ENCODE measurements at places on chromosomes 2 and 18.

DNA sequence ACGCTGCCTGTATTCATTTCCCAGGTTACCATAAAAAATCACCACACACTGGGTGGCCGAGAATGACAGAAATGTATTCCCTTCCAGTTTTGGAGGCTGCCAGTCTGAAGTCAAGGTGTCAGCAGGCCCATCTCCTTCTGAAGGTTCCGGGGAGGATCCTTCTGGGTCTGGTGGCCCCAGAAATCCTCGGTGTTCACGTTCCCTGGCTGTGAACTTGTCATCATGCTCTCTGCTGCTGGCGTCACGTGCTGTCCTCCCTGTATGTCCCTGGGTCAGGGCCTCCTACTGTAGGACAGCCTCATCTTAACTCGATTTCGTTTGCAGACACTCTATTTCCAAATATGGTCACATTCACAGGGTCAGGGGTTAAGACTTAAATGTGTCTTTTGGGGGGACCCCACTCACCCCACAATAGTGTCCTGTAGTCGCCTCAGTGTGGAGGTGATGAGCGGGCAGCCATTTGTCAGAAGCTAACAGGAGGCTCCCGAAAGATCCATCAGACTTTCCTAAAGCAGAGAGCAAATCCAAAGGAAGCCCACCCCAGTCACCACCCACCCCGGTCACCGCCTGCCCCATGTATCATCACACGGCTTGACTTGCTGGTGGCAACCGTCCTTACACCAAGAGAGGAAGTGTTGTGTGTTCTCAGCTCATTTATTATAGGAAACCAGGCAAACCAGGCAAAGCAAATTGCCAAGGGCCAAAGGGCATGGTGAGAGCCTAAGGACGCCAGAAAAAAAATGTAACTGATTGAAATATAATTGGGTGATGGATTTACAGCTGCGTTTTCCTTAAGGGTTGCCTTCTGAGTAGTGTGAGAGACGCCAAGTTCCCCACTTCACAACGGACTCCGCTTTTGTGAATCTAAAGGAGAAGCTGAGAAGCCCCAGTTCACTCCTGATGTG lies 148.8 kb upstream of the ZNF236 start:
- DNase-seq: no peak

- peak; percentile 78 for DNase-seq
Measured at GRCh38 chr18:72436401-72436800, 107.7 kb downstream of the CBLN2 start.

DNA sequence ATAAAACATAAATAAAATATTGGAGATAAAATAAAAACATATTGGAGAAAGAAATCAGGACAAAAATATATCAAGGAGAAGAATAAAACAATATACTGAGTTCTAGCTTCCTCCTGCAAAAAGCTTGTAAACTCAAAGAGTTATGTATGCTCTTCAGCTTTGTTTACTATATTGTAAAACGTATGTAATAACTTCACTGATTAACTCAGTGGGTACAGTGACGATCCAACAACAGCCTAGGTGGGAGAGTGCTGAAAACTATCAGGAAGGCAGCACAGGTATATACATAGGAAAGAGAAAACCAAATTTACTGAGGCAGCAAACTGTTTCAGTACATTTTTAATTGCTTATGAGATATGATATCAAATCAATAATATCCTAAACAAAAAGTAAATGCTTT lies 8.3 kb downstream of the DSC2 start:
- no peak for DNase-seq

DNA sequence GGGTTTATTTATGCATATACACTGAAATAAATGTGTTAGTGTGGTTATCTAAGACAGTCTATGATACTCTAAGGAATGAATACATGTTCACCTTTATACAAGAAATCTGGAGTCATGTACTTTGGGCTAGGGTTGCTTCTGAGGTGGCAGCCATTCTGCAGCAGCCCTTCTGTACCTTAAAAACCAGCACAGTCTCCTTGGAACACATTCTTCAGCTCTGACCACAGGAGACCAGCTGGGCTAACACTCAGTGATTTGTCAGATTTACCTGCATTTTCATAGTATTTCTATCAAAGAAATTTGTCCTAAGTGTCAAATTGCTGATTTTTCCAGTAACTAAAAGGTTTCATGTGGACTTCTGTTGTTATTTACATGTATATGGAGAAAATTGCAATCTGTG lies 167.7 kb downstream of the CAMKMT start:
- DNase-seq: no peak

GRCh38 chr2:183250472-183250871 lies 126.2 kb downstream of the NUP35 start:
- DNase-seq: no peak

DNA sequence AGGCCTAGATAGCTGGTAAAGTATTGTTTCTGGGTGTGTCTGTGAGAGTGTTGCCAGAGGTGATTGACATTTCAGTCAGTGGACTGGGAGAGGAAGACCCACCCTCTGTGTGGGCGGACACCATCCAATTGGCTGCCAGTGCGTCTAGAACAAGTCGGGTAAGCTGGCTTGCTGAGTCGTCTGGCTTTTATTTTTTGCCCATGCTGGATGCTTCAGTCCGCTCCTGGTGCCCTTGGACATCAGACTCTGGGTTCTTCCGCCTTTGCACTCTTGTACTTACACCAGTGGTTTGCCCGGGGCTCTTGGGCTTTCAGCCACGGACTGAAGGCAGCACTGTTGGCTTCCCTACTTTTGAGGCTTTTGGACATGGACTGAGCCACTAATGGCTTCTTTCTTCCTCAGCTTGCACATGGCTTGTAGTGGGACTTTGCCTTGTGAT lies 24.3 kb downstream of the DIS3L2 start:
- DNase-seq: no peak

- DNase-seq: peak; percentile 4
Measured at GRCh38 chr2:39778233-39778632, 825 bp downstream of the THUMPD2 start.

DNA sequence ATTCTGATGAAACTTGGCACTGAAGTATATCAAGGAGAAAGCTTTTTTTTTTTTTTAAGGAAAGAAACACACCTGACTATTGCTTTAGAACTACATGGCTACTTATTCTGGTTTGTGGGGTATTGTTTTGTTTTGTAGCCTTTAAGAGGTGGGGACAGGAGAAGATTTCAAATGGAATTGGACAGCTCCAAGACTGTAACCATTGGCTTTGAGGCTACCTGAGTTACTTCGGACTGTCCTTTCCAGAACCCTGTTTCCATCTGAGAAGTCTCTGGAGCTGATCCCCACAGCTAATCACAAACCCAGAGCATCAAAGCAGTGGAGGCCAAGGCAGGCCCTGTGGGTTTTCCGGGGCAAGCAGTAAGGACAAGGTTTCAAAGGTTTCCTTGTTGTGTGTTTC lies 4.7 kb downstream of the CDC42EP3 start:
- no peak for DNase-seq

GRCh38 chr2:27115519-27115918 lies 3.4 kb downstream of the CGREF1 start:
- DNase-seq: no peak

DNA sequence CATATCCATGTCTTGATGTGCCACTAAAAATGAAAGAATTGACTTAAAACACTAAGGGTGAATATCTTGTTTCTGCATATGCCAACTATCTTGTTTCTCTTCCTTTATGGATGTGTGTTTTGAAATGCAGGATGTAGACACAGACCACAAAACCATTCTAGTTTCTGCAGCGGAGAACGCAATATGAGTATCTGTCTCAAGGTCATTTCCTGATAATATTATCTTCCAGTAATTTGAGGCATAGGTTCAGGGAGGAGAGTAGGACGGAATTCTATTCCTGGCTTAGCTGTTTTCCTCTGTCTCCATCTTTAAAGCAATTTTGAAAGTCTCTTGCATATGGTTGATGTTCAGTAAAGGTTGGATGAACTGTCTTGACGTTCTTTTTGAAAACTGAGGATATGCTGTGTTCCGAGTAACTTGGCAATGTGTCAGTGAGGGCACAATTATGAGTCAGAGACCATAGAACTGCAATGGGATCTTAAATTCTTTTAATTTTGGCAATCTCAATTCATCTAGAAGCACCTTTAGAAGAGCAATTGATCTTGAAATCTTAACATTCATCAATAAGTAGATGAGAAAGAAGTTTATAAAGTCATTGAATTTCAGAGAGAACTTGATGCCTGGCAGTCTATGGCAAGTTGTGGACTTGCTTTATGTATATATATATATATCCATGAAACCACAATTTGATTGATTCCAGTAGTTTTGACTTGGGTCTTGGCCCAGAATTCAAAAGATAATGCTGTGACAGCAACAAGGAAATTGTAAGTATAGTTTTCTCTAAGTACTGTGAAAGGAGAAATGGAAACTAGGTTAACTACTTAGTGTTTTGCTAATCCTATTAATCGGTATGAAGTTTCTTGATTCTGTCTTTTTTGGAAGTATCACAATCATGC lies 24.8 kb downstream of the RAB27B start:
- DNase-seq: no peak

DNA sequence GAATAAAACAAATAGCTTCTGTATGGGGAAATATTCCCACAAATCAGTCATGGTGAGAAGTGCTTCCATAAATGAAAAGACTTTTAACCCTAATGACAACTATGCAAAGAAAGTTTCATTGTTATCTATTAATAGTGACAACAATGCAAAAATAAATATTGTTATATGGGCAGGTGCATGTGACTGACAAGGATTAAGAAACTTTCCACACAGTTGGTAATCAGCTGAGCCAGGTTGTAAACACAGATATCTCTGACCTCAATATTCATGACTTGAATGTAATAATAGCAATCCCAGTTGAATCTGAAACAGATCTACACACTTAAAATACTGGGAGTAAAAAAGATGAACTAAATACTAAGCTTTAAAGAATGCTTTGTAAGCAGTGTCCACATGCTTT lies 517.0 kb upstream of the SOX11 start:
- DNase-seq: peak; percentile 5

DNA sequence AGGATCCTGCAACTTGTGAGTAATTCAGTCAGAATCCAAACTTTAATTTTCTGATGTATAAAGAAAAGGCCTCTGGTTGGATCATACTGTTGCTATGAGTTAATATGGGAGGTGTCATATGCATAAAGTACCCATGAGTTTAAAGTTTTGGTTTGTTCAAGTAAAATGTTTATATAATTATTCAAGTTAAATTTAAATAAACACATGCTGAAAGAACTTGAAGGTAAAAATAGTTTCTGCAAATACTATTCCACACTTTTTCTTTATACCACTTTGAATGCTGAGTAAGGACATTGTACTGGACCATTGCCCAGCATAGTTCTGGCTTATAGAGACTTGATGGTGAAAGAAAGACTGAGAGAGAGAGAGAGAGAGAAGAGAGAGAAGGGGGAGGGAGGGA lies 30.7 kb downstream of the PKP4 start:
- no peak for DNase-seq

DNA sequence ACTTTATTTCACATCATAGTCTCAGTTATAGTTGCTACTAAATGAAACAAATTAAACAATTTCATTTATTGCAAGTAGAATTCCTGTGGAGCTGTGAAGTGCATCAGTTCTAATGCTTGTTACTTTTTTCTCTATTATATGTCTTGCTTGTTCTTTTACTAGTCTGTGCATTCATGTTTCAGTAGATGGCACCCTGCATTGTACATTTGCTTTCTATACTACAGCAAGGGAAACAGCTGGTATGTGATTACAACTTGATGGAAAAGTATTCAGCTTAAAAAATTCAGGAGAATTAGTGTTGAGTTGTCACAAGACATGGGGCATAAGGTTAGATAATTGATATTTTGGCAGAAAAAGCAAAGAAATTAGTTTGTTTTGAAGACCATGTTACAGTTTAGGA lies 72.3 kb downstream of the TANK start:
- DNase-seq: no peak

- no peak for DNase-seq
Measured at GRCh38 chr18:35864916-35865315, 107.6 kb upstream of the RMP24 start.

- DNase-seq: no peak
Measured at GRCh38 chr2:15006667-15007066, 374.1 kb downstream of the LRATD1 start.

GRCh38 chr2:120686511-120687168 lies 49.0 kb upstream of the GLI2 start:
- DNase-seq: no peak

- no peak for DNase-seq
Measured at GRCh38 chr2:161631855-161632391, 7.7 kb downstream of the SLC4A10 start.

- DNase-seq: no peak
Measured at GRCh38 chr2:165924946-165925345, 28.6 kb downstream of the TTC21B start.

- no peak for DNase-seq
Measured at GRCh38 chr2:109029490-109030201, 40.6 kb upstream of the EDAR start.

DNA sequence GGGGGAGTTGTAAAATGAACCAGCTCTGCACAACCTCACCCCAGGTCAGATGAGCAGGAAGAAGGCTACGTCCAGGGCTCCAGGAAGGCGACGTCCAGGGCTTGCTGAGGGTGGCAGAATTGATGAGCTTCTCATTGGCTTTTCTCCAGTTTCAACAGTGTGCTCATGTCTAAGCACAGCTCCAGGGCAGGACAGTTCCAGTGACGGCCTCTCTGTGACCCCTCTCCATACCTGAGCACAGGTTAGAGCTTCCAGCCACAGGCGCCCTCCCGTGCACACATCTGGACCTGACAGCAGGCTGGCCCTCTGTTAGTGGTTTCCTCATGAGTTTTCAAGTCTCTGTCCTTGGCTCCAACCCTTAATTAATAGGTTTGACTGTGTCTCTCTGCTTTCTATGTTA lies 327.6 kb downstream of the ZNF516 start:
- DNase-seq: no peak

GRCh38 chr18:65017372-65017760 lies 733.4 kb upstream of the CDH7 start:
- DNase-seq: no peak

DNA sequence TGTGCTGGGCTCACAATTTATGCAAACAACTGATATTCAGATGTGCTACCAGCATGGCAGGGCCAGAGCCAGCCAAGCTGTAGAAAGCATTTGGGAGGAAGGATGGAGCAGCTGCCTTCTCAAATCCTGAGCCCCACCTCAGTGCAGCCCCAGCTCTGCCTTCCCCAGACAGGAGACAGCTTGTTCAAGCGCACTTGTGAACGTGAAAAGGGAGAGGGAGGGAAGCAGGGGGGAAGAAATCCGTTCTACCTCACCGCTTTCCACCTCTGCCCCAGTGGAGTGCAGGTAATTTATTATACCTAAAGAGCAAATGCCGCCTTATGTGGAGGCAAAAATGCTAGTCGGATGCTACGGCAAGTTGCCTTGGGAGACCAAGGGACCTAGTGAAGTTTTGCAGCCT lies 66.0 kb upstream of the SLC14A2 start:
- no peak for DNase-seq

DNA sequence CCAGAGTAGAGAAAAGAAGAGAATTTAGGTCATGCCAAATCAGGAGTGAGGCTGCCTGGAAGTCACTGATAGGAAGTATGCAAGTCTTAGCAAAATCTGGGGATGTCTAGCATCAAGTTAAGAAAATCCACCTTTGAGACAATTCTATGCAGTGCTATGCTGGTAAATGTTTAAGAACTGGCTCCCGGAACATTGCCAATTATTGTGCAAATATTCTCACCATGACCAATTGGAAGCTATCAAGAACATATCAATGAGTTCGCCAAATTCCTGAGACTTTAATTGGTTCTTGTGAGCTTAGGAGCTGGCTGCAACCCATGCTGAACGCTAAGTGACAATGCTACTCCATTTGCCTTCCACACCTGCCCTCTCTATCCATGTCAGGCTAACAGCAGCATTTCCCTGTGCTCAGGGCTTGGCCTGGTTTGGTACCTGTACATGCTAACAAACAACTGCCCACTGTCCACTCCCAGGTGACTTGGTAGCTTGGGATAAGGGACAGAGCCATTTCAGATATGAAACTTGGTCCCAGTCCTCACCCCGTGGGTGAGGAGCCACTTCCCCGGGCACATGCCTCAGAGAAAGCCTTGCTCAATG lies 172.9 kb upstream of the KLHL29 start:
- DNase-seq: no peak
